ENCODE measurements at places on chromosomes 12 and 14.

DNA sequence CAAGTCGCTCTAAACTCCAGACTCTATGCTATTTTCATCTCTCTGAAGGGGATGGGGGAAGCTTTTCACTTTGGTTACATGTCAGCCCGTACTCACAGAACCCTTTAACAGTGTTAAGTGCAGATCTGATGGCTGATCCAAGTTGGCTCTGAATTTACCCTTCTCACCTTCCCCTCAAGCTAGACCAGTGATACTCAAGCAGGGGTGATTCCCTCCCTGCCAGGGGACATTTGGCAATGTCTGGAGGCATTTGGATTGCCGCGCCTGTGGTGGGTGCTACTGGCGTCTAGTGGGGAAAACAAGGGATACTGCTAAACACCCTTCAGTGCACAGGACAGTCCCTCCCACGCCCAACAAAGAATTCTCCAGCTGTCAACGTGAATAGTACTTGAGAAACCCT, 6.0 kb upstream of the TEX52 start:
- no peak for DNase-seq

- DNase-seq, result no peak
Measured at GRCh38 chr12:5345534-5345933, 86.4 kb upstream of the NTF3 start.

DNA sequence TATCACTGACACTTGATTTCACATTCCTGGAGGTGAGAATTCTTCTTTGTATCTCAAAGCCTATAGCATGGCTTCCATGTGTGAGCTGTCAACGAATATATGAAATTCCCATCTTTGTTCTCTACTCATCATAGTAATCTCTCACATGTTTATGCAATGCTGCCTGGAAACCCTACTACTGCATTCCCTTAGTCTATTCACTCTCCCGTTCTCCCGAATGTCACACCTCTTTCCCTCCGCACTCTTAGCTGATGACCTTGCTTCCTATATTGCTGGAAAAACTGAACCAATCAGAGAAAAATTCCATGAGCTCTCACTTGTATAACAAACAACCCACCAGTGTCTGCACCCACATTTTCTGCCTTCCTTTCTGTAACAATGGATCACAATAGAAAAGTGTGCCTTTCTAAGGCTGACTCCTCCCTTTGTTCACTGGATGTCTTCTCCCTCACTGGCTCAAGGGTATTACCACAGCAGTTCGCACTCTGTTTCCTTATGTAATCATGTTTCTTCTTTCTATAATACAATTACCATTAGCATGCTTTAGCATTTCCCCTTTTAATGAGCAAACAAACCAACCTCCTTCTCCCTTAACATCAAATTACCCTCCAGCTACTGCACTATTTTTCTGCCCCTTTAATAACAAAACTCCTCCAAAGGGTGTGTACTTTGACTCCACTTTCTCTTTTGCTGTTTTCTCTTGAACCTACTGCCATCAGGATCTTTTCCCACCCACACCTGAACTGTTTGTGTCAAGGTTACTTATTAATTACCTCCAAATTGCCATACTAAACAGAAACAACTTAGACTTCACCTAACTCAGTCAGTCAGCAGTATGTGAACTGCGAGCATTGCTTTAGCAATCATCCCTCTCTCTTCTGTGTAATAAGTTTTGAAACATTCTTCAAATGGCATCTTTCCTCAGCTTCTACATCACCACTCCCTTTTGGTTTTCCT, 63.9 kb upstream of the CCDC196 start:
- DNase-seq, result no peak

DNA sequence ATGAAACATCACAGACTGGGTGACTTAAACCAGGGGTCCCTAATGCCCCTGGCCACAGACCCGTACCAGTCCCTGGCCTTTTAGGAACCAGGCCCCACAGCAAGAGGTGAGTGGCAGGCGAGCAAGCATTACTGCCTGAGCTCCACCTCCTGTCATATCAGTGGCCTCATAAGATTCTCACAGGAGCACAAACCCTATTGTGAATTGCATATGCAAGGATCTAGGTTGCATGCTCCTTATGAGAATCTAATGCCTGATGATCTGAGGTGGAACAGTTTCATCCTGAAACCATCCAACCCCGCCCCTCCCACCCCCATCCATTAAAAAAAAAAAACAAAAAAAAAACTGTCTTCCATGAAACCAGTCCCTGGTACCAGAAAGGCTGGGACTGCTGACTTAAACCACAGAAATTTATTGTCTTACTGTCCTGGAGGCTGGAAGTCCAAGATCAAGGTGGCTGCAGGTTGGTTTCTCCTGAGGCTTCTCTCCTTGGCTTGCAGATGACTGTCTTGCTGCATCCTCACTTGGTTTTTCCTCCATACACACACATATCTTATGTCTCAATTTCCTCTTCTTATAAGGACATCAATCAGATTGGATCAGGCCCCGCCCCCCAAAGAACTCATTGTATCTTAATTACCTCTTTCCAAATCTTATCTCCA, 235.9 kb downstream of the CHST11 start:
- DNase-seq, result no peak

DNA sequence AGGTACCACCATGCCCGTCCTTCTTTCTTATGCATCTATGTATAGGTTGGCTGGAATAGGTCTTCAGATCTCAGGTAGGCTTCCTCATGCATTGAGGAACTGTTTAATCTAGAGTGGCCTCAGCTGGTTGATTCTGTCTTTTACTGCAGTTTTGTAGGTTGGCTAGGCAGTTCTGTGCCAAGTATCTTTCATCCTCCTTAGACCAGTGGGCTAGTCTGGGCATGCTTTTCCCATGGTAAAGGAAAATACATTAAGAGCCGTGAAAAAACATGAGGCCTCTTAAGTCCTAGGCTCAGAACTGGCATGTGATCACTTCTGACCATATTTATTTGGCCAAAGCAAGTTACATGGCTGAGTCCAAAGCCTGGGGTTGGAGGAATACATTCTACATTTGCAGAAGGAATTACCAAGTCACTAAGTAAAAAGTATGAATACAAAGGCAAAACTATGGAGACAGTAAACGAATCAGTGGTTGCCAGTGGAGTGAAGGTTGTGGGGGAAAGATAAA, 137.3 kb downstream of the WIF1 start:
- DNase-seq, result no peak

GRCh38 chr14:81529391-81529790, 4.3 kb downstream of the SEL1L start:
- peak; percentile 63 for DNase-seq

DNA sequence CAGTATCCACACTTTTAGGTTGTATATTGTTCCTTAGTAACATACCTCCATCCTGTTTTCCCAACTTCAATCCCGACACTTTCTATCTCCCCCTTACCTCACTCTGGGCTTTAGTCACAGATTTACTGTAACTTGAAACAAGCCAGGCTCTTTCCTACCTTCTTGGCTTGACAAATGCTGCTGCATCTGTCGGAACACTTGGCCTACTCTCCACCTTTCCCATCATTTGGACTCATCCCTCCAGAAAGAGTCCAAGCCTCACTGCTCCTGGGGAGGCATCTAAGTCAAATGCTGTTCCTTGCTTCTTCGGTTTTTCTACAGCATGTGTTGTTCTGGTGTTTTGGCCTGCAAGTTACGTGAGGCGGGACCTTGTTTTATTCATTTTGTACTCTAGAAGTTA, 142.4 kb downstream of the DACT1 start:
- no peak for DNase-seq

- peak; percentile 53 for DNase-seq
Measured at GRCh38 chr12:46788072-46788887, 37.5 kb downstream of the SLC38A4 start.

DNA sequence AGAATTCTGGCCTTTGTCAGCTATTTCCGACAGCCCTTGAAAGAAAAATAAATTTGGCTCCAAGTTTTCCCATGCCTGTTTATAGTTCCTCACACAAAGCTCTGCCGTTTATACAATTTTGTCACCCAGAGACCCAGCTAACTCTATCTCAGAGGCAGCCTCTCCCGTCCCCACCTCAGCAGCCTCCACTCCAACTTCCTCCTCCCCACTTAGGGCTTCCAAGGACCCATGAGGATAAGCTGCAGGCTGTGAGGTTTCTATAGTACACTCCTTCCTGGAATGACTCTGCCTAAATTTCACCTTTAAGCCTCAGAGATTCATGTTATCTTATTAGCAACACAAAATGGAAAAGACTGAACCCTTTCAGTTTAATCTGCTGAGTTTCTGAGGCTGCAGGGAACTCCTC, 71.8 kb downstream of the TTC9 start:
- DNase-seq, result no peak

GRCh38 chr12:120361506-120362208, 7.3 kb downstream of the MSI1 start:
- DNase-seq, result peak; percentile 83

DNA sequence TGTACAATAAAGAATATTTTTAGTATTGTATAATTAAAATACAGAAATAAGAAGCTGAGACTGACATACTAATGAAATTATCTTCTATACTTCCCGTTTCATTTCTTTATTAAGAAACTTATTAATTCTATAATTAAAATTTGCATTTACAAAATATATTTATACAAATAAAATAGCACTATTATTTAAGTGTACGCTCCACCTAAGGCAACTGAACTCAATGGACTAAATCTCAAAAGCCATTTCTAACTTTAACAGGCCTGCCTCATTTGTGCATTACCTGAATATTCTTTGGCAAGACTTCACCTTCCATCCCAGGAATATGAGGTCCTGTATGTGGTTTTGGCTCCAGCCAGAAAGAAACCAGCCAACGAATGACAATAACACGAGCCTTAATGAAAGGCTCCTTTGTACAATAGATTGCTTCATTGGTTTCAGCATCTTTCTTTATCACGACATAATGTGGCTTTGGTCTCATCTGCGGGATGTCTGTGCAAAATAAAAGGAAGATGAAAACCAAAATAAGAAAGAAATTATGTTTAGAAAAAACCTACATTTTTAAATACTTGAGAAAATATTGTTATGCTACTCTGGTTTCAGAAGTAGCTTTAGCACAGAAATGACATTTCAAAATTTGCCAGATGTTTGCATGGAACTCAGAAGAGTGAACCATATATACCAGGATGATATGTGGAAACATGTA, 58.7 kb downstream of the RALGAPA1 start:
- DNase-seq, result no peak

DNA sequence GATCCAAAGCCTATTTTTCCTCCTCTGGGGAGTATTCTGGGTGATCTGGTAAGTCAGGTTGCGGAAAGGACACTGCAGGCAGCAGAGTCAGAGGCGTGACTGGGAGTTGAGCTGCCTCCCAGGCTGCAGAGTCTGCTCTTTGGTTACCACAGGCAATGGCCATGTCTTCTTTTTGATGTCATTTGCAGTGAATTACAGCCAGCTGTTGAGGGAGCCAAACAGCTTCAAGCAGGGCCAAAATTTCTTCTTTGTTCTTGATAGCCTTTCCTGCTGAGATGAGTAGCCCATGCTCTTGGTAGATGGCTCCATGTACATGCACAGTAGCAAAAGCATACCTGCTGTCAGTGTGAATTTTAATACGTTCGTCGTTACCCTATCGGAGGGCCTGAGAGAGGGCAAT, 116.6 kb upstream of the PZP start:
- DNase-seq, result no peak

DNA sequence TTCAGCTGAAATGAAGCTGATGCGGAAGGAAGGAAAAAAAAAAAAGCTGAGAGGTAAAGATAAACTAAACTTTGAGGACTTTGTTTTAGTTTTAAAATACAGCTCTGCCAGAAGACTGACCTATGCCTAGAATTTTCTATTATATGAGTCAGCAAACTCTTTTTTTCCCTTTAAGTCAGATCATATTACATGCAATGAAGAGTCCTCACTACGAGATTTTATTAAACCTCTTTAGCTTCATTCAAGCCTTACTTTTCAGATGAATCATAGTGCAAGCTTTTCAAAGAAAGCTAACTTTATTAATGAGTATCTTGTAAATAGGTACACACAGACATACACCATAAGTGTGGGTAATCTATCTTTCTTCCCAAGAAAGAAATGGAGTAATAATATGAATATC, 57.8 kb upstream of the FSCB start:
- DNase-seq, result no peak

Measured in fibroblast of skin of right biceps (primary cell).